Progenitor cell of endocrine pancreas (in vitro differentiated cells): ENCODE measurements at places on chromosomes 5 and 9.

DNA sequence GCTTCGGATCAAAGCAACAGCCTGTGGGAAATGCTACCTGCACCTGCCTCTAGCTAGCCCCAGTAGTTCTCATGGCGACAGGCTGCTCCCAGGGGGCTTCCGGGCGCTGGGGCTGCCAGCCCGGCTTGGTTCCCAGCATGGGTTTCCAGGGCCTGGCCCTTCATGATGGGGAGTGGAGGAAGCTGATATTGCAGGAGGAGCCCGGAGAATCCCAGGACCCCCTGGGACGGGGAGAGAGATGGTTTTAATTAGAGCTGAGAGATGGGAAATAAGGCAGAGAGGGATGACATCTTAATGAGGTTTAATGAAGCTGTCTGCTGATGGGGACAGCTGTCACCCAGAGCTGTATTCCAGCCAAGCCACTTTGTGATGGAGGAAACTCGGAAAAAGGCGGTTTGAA, 78.6 kb downstream of the CFAP77 start:
- DNase-seq = no peak

DNA sequence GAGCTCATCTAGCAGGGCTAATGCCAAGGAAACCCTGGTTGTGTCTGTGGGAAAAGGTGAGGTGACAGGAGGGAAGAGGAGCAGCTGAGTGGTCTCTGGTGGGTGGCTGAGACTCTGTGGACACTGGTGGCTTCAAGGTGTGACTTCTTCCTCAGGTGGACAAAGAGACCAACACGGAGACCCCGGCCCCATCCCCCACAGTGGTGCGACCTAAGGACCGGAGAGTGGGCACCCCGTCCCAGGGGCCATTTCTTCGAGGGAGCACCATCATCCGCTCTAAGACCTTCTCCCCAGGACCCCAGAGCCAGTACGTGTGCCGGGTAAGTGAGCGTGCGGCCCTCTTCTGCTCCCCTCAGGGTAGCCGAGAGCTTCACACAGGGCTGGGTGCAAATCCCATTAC, 31.1 kb upstream of the RARS1 start:
- no peak for DNase-seq

DNA sequence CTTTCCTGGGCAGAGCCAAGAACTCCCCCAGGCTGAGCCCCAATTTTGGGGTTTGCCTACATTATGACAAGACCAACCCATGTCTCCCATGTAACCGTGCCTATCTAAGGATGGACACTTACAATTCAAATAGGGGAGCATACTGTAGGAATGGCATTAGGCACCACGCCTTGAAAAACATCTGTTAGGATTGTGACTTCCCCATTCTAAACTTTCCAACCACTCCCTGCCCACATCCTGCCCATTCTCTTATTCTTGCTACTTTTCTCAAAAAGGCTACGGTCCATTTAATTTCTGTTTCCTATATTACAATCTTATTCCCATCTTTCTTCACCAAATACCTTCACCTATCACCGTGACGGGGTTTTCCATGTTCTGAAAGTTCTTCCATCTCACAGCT, 99.2 kb downstream of the LPAR1 start:
- no peak for DNase-seq

GRCh38 chr9:81053298-81054025, 635.9 kb downstream of the TLE1 start:
- DNase-seq = no peak

GRCh38 chr5:64666078-64666477, 24.2 kb upstream of the SHISAL2B start:
- DNase-seq = no peak

DNA sequence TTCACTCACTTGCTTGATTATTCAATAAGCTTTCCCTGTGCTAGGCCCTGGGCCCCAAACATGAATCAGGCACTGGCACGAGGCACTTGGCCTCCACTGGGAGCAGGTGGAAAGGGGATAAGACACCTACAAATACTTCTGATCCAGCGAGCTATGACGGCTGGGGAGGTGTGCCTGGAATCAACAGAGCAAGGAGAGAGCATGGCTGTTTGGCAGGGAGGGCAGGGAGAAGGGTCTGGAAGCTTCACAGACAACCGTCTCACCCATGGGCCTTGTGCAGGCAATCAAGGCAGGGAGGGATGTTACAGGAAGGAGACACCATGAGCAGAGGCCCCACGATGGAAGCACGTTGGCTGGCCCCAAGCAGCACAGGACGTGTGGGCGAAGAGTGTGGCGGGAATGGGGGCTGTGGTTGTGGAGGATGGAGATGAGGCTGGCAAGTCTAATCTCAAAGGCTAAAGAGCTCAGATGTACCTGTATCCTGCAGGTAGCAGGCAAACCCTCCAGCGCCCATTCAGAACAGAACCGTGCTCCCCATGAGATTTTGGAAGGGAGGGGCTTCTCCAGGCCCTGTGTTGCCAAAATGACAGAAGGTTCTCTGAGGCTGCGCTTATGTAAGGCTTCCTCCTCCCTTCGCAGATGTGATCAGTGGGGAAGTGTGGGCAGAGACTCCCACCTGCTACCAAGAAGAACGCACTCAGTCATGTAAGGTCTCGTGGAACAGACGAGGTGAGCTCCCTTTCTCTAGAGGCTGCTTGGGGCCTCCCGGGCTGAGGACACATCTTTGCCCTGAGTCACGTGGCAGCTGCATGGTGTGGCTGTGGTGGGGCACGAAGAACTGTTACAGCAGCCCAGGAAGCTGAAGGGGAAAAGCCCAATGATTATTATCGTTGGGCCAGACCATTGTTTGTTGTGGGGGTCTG, 189.7 kb downstream of the DAB2IP start:
- no peak for DNase-seq

- no peak for DNase-seq
Measured at GRCh38 chr5:94856257-94856800, 237.9 kb downstream of the SLF1 start.

GRCh38 chr5:75510836-75511434, 494 bp downstream of the CERT1 start:
- DNase-seq = peak; percentile 37

DNA sequence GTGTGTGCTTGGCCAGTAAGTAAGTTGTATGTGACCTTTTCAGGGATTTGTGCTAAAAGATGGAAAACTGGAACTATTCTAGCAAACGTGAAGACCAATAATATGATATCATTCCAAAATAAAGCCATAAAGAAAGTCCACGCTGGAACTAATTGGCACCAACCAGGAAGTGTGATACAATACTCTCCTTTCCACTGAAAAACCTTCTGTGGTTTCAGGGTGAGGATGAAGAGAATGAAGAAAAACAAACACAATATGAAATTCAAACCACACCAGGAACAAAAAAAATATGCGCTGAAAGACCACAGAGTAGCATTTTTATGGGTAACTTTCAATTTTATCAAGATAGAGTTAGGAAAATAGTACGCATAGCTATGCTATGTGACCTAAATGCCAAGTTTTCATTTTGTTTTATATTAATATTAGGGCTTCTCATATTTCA, 105.8 kb downstream of the EFNA5 start:
- DNase-seq = no peak
